ENCODE measurements at places on chromosomes 16 and 17.

DNA sequence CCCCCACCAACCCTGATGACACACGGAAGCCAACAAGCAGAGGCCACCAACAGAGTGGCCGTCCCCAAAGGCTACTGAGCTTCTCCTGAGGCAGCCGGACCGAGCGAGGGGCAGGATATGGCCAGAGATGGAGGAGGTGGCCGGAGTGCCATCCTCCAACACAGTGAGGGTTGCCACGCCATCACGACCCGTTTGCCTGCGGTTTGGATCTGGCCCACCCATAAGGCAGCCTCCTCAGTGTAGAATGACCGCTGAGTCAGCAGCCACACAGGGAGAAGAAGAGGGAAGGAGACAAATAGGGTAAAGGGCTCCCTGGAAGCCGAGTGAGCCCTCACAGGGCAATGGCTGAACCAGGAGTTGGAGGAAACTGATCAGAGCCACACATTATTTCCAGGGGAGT, 13.8 kb downstream of the HNF1B start:
- H3K4me3 ChIP-seq: no peak overlapping the region
- H3K27ac ChIP-seq: no peak overlapping the region
- H3K4me1 ChIP-seq: no peaks in the 10 kb centered on the region
- no peaks in the 10 kb centered on the region for H3K27me3 ChIP-seq
- no peaks in the 10 kb centered on the region for H3K36me3 ChIP-seq

DNA sequence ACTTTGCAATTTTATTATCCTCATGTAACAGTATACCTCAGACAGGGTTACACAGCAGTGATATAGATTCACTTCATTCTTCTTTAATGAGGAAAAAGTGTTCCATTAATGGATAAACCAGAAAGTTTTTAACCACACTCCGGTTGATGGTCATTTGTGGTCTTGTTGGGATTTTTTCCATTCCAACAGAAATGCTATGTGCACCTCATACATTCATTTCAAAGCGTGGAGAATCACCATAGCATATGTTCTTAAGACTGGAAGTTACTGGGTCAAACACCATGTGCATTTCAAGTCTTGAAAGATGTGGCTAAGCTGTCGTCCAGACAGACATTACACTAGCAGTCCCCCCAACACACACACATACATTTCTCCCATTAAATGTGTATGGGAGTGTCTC, 245.8 kb upstream of the CDH5 start:
- no peaks in the 10 kb centered on the region for H3K36me3 ChIP-seq
- H3K4me1 ChIP-seq: no peaks in the 10 kb centered on the region
- no peaks in the 10 kb centered on the region for H3K27me3 ChIP-seq
- H3K27ac ChIP-seq: no peak overlapping the region

DNA sequence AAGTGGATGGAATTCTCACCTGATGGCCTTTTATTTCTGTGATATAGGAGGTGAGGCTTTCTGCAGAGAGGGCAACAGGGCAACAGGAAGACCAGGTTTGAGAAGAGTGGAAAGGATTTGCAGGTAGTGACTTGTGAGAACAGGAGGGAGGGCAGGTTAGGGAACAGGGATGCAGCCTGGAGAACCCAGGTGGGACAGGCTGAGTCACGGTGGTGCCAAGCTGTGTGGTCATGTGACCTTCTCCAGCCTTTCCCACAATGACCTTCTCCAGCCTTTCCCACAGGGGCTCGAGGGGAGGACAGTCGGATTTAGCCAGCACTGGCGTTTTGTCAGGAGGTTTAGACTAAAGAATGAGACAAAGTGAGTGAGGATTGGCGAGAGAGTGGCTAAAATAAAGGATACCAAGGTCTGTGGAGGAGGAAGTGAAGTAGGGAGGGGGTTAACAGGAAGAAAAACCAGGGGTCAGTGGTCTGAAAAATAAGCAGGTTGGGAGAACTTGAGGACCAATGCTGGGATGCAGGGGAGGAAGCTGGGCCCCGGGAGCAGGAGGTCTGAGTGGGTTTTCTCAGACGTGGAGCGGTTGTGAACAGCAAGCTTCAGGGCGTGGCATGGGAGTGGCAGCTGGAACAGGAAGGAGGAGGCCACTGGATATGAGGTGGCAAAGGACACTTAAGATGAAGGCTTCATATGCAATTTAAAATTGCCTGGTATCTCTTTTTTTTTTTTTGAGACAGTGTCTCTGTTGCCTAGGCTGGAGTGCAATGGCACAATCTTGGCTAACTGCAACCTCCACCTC, 37.7 kb downstream of the DNAH2 start:
- H3K36me3 ChIP-seq: no peaks in the 10 kb centered on the region
- H3K4me1 ChIP-seq: peaks cover 9% of the 10 kb centered on the region
- peak overlapping the region; percentile 14 for H3K4me3 ChIP-seq

- no peaks in the 10 kb centered on the region for H3K27me3 ChIP-seq
- no peak for DNase-seq
- H3K36me3 ChIP-seq: no peaks in the 10 kb centered on the region
- H3K4me1 ChIP-seq: no peaks in the 10 kb centered on the region
- H3K4me3 ChIP-seq: no peak overlapping the region
Measured at GRCh38 chr16:8943966-8944759, 19.5 kb downstream of the USP7 start.

DNA sequence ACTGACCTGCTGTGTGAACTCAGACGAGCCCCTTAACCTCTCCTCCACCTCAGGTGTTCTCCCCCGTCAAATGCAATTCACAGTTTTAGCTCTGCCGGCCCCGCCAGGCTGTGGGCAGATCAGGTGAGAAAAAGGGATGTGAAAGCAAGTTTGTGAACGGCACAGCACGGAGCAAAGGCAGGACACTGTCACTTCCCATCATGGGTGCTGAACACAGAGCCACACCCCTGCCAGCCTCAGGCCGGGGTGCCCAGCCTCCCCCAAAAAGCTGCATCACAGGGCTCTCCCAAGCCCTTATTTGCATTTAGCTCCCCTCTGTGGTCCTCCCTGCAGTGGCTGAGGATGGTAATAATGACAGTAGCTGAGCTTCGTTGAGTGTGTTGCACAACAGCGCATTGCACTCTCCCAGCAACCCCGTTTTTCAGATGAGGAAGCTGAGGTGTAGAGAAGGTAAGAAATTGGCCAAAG, 88.8 kb upstream of the TNRC6C start:
- H3K27ac ChIP-seq: no peak overlapping the region
- no peaks in the 10 kb centered on the region for H3K4me1 ChIP-seq
- no peaks in the 10 kb centered on the region for H3K36me3 ChIP-seq
- H3K27me3 ChIP-seq: no peaks in the 10 kb centered on the region
- DNase-seq: no peak

Data from HCT116 (cell line).